Activated naive CD4-positive, alpha-beta T cell treated with Interleukin-2 at 50 U/mL for 16 hours (primary cell): ENCODE measurements at places on chromosomes 4 and X.

DNA sequence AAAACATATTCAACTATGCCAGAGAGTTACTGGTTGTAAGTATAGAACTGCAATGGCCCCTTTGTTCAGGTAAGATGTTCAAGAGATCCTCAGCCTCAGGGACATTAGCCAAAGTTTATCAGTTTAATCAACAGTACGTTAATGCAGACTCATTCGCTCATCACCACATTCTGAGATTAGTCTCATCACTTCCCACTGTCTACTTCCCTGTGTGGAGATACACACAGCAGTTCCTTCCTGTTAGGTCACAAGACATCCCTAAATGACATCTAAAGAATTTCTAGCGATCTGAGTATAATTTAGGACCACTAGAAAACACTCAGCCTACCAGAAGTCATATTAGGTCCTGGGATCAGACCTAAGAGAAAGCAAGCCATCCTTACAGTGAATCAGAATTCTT, 10.4 kb downstream of the SLC10A7 start:
- DNase-seq = no peak

- no peak for DNase-seq
Measured at GRCh38 chrX:11532291-11533078, 133.2 kb downstream of the ARHGAP6 start.

DNA sequence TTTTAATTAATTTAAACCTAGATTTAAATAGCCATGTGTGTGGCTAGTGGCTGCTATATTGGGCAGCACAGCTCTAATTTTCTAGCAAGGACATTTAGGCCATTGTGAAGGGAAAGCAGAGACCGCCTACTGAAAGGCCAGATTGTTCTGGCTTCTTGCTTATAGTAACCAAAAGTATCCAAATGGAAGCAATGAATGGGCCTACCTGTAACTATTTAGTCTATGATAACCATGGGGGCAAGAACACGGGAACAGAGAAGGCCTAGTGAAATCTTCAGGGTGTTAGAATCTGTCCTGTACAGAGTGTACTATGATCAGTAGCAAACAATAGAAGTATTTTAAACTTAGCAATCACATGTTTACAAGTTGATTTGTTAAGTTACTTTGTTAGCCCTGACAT, 16.5 kb upstream of the HPRT1 start:
- no peak for DNase-seq

DNA sequence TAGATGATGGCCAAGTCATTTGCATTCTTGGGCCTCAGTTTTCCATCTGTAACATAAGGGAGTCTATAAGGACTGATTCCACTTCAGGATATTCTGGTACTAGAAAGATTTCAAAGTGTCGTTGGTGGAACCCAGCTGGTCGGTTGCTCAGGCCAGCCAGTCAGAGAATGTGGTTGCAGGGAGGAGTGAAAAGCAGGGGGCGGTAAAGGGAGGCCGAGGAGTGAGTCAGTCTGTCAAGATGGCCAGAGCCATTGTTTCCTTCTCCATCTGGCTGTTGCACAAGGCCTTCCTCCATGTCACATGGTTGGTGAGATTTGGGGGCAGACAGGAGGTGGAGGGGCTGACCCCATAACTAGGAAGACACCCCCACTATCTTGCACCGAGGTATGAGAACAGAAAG, 38.2 kb downstream of the STARD8 start:
- no peak for DNase-seq

GRCh38 chr4:140755774-140756318, 339 bp downstream of the TBC1D9 start:
- DNase-seq = no peak

GRCh38 chrX:142250502-142250901, 45.4 kb upstream of the MAGEC2 start:
- no peak for DNase-seq

GRCh38 chr4:57061395-57061794, 48.8 kb downstream of the IGFBP7 start:
- DNase-seq = no peak

- no peak for DNase-seq
Measured at GRCh38 chrX:11409957-11410356, 116.7 kb downstream of the AMELX start.

GRCh38 chr4:8725071-8725841, 132.7 kb downstream of the CPZ start:
- no peak for DNase-seq

DNA sequence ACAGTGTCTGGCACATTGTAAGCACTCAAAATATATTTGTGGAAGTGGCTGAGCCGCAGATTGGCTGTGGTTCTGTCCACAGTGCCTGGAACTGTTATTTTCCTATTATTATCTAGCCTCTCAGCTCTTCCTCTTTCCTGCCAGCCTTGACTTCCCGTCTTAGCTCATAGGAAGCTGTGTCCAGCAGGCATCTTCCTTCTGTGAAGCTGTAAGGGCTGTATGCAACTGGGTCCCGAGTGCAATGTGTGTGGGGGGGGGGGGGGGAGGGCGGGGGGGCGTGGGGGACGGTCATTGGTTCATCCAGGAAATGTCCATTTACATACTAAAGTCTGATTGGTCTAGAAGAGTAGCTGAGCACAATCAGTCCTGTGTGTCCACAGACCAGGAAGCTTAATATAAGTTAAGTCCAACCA, 210.7 kb downstream of the PDGFRA start:
- DNase-seq = no peak

DNA sequence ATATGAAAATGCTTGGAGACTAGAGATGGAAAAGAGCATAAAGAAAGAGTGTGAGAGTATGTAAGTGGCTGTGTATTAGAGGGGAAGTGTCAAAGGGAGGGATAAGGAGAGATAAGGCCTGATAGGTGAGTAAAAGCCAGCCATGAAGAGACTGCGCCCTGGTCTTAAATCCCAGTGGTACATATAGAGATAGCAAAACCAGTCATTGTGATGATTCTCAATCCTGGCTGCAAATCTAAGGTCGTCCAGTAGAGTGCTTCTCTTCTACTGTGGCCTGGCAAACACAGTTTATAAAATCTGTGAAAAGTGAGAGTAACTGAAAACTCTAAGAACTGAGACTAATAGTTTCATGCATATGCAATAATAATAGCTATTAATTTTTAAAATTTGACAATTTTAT, 86.9 kb downstream of the MAB21L2 start:
- no peak for DNase-seq

DNA sequence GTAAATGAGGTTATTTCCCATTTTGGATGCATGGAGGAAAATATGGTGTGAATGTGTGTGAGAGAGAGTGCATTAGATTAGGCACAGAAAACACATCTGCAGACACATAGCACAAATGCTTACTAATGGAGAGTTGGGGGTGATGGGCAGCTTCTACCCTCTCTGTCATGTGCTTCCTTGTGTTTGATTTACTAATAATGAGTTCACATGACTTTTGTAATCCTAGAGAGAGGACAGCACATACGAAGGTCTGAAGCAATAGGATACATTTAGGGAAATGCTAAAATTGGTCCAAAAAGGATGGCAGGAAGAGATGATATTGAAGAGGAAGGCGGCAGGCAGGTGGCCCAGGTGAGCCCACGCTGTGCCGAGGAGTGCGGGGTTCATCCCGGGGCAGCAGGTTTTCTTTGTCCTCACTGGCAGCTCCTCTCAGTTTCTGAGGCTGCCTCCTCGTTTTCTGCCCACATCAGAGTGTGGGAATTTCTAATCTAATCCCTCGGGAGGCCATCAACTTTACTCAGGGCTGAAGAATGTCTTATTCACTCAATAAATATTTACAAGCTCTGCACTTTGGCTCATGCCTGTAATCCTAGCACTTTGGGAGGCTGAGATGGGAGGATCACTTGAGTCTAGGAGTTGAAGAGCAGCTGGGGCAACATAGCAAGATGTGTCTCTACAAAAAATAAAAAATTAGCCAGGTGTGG, 15.9 kb upstream of the MAP9 start:
- DNase-seq = no peak

DNA sequence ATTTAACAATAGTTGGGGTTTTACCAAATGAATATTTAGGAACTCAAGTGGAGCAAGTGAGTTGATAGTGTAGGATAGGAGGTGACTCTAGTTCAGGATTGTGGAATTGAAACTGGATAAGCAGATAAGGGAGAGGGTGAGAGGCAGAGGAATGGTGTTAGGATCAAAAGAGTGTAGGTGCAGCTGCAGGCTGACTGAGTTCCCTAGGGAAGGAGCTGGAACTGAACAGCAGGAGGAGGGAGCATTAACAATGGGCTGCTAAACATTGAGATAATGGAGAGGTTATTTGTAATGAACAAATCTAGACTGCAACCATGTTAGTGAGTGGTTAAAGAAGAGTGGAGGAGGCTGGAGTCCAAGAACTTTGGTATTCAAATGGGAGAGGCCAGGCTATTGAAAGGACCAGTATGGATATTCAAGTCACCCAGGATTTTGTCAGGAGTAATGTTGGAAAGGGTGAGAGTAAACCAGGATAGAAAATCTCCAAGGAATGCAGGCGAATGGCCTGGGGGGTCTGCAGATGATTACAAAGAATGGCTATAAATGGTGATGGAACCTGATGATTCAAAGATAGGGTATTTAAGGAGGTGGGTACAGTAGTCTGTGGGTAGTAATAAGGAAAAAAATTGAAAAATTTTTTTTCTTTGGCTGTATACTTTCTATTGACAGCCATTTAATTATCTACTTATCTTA, 497.1 kb upstream of the TENM3 start:
- no peak for DNase-seq

- DNase-seq = peak; percentile 17
Measured at GRCh38 chr4:112817933-112818593, 181.1 kb downstream of the LARP7 start.

GRCh38 chr4:113952452-113953029, 26.9 kb downstream of the ARSJ start:
- DNase-seq = no peak

- no peak for DNase-seq
Measured at GRCh38 chr4:15926486-15926885, 12.1 kb downstream of the FGFBP1 start.

GRCh38 chrX:136907621-136908020, 27.1 kb upstream of the RBMX start:
- DNase-seq = no peak

- no peak for DNase-seq
Measured at GRCh38 chrX:9775930-9776329, 10.3 kb upstream of the GPR143 start.

GRCh38 chrX:17679820-17680219, 57.5 kb upstream of the SCML1 start:
- DNase-seq = no peak

DNA sequence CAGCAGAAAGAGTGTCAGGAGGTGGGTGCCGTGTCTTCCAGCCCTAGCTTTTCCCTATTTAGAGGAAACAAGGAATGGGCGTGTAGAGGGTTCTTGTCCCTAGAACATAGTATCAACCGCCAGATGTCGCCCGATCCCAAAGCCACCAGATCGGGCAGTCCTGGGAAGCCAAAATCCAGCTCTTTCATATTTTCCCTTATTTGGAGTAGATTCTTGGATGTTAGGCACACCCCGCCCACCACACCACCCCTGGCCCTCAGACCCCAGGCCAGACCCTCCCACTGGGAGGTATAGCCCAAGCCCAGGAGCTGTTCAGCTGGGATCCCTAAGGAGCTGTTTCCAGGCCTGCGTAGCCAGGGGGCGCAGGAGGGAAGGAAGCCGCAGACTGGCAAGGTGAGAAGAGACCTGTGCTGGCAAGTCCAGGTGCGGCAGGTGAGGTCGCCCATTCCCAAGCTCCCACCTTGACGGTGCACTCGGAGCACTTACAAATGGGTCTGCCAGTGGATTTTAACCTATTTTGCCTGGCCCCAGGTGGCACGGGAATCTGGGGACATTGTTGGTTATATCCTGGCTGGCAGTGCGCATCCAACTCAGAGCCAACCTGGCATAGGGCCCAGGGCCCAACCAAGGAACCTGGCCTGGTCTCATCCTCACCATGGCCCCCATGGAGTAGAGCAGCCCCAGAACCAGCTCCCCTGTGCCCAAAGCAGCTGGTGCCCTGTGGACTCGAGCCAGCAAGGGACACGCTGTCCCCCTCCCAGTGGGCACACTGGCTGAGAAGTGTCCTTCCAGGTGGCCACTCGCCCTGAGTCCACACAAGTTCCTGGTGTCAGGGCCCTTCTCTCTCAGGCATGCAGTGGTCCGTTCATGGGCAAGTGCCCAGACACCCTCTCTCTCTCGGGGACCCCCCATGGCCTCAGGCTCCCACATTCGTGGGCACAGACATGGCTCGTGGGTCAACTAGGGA, 811 bp downstream of the FLNA start:
- no peak for DNase-seq

DNA sequence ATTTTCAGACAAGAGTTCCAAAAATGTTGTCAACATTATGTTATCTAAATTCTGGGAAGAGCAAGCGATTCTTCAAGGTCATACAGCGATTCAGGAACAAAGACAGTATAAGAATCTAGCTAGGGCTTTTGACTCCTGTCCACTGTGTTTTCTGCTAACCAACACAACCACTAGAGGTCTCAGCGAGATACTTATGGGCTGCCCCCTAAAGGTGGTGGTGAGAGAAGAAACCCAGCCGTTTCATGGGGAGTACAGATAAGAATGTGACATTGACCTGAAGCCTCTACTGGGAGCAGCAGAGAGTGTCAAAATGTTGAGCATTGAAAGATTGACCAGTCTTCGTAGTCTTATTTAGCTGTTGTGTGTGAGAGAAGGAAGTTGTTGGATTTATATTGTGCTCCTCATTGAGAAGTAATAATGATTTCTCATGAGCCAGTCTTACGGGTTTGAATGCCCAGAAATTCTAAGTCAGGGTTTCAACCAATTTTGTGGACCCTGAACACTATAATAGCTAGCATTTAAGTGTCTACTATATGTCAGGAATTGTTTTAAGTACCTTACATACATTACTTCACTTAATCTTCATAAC, 168.3 kb downstream of the SPRY1 start:
- DNase-seq = peak; percentile 29

DNA sequence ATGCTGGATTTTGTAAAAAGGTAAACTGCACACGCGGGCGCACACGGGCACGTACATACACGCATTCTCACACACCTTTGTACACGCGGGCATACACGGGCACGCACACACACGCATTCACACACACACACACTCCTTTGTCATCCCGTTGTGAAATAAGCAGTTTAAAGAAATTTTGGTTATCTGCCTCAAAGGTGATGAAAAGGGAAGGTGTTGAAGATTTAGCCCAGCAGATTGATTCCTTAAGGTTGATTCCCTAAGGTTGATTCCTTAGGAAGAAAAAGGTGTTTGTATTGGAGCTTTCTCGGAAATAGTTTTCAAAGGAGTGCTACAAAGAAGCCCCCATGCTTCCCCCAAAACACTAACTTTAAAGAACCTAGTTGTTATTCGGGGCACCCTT, 693 bp downstream of the ATP10D start:
- DNase-seq = no peak

DNA sequence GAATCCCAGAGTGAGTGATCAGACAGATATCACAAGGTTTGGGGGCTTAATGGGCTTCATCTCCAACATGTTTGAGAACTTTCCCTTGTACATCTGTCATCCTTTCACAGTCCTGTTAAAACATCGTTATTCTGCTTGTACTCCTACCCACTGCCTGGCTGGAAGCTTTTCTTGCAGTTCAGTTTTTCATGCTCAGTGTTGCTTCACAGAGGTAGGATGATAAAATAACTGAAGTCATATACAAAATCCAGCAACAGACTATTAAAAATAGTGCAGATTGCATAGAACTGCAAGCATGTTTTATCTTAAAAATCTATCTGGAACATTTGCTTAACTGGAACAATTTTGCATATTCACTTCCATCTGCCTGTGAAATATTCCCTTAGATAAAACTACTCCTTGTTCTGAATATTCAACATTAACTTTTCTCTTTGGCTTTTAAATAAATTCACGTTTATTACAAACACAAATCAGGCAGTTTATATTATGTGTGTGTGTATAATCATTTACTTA, 579.6 kb upstream of the IGFBP7 start:
- DNase-seq = no peak

- DNase-seq = peak; percentile 38
Measured at GRCh38 chrX:39152106-39152649, 350.9 kb downstream of the MID1IP1 start.
